Activated CD4-positive, alpha-beta T cell treated with anti-CD3 and anti-CD28 coated beads, Interleukin-2, amount 10 ng/mL, durations not matched to agents 24 days and 14 days (primary cell): ENCODE measurements at places on chromosomes 1 and 21.

- DNase-seq: no peak
Measured at GRCh38 chr21:26756491-26757159, 88.6 kb downstream of the ADAMTS1 start.

GRCh38 chr1:147292012-147292411, 49.5 kb downstream of the CHD1L start:
- no peak for DNase-seq

GRCh38 chr1:44590475-44590874, 83.8 kb downstream of the TMEM53 start:
- DNase-seq: no peak

- no peak for DNase-seq
Measured at GRCh38 chr1:19219451-19219850, 9.4 kb upstream of the UBR4 start.

GRCh38 chr1:37342736-37343135, 131.6 kb upstream of the ZC3H12A start:
- no peak for DNase-seq

DNA sequence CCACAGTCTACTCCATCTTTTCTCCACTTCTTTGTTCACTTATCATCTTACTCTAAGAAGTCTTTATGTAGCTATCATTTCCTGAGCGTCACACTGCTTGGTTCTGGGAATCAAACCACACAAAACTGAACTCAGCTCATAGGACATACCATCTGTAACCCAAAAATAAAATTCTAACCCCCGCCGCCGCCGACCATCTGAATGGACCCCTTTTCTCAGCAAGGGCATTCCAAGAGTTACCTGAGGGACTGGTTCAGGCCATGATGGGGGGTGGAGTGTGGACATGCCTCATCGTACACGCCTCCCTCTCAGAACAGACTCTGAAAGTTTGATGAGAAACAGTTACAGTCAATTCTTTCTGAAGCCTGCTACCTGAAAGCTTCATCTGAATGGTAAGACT, 12.6 kb upstream of the CHI3L2 start:
- DNase-seq: peak; percentile 87

- DNase-seq: no peak
Measured at GRCh38 chr21:36005018-36005417, 55.3 kb downstream of the SETD4 start.

DNA sequence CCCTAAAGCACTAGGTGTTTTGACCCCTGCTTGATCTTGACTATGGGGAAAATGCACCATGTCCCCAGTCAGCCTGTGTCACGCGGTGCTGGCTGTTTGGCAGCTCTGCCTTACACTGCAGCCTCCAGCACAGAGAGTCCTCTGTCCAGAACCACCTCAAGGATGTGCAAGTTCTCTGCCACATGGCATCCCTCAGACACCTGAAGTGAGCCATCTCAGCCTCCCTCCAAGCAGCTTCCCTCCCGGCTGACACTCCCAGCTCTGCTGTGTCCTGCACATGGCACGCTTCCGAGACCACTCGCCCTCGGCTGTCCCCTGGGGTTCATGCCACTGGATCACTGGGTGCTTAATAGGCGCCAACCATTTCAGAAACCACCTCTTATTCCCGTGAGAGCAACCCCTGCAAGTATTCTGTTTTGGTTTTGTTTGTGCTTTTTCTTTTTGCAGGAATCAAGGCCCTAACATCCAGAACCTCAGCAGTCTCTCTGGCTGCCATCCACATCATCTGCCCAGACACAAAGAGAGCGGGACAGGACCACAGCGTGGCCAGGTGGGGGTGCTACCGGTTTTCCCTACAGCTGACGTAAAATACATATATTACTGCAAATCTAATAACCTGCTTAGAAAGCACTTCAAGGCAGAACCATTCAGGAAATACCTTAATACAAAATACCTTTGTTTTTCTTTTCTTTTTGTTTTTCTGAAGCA, 45.7 kb downstream of the CAPZB start:
- no peak for DNase-seq
